ENCODE measurements at places on chromosomes 1 and 21.

GRCh38 chr1:160090760-160091159 is 7.7 kb downstream of the IGSF8 start:
- DNase-seq: no peak

GRCh38 chr1:233673261-233673946 is 59.5 kb downstream of the KCNK1 start:
- DNase-seq: no peak

DNA sequence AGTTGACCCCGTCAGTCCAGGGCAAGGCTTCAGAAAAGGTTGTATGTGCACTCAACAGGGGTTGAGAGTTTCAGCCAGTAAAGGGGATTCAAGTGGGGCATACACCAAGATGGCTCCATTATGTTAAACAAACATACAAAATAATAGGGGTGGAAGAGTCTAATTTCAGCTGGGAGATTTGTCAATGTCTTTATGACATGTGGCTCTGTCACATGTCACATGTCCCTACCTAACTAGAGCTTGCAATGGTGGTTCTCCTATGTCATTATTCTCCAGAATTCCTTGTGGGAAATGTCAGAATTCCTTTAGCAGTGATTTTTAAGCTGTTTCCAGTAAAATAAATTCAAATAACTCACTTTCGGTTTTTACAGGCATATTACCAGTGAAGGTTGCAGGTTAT is 392.0 kb upstream of the ADGRL4 start:
- DNase-seq: no peak

DNA sequence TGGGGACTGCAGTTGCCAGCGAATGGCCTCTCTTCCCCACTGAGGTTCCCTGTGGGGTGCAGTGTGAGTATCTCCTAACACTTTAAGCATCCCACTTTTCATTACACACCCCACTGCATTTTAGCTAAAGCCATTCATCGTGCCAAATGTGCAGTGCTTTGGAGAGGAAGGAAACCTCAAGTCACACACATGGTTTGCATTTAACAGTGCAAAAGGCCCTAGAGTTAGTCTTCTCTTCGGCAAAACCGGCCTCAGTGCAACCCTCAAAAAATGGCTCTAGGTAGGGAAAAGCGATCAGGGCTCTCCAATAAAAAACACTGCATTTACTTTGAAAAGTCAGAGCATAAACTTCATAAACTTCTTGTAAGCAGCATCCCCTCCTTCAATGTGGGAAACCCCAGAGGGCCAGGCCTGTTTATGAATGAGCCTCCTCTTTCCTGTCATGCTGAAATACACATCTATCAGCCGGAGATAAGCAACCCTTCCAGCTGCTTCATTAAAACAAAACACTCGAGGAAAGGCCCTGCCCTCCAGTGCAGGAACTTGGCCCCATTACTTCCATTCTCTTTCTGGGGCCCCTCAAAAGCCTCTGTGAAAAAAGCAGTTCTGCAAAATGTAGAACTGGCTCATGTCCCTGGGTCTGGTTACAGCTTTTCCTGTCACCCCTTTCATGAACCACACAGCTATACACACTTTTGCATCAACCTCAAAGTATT is 184.0 kb downstream of the CDC7 start:
- DNase-seq: no peak

DNA sequence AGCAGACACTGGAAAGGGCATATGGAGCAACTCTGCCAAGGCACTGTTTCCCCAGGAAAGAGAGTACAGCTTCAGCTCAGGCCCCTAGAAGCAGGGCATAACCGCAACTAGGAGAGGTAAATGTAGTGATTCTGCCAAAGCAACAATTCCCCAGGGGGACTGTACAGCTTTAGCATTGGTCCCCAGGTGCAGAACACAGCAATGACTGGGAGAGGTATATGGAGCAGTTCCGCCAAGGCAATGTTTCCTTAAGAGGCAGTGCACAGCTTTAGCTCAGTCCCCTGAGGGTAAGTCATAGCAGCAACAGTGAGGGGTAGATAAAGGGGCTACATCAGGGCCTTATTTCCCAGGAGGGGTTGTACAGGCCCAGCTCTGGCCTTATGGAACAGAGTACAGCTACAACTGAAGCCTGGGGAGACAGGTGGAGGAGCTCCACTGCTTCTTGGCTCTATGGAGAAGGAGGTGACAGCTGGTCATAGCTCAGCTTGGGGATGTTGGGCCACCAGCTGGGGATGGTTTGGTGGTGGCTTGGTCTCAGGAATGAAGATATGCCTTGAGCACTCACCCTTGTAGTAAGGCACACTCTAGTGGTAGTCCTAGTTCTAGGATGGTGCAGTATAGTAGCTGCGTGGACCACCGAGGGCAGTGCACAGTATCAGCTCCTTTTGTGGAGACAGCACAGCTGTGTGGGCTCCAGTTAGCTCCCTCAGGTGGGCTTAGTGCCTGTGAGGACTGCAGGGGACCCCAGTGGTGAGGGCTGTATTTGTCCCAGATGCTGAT is 582.7 kb downstream of the PTPRC start:
- DNase-seq: no peak

- DNase-seq: peak; percentile 66
Measured at GRCh38 chr1:2236695-2237677, 8.9 kb downstream of the SKI start.

DNA sequence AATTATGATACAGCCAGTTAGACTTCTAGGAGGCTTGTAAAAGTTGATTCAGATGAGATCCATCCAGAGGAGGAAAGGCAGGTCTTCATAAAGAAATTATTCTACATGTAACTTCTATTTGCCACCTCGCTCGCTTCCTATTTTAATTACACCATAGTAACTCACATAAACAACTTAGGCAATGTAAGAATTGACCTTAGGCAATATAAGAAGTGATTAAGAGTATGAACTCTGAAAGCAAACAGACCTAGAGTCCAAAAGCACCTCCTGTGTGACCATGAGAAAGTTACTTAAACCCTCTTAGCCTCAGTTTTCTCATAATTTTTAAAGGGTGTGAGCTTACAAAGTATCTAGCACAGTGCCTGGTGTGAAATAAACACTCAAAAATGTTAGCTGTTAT is 192.7 kb upstream of the NFIA start:
- no peak for DNase-seq

DNA sequence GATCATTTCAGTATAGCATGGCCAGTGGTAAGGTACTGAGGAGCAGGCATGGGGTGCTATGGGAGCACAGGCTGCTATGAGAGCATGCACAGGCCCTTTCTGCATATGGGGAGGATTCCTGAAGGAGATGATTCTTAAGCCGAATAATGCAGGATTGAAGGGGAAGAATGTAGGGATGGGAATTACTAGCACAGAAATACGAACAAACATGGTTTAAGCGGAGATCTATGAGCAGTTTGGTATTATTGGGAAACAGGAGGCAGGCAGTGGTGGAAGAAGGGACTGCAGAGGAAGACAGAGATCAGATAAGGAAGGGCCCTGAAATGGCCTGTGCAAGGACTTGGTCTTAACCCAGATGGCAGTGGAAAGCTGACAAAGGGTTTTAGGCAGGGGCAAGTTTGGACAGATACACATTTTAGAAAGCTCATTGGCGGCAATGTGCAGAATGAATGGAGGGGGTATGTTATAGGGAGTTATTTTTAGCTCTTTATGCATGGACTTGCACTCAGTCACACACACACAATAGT is 1.7 kb downstream of the OSCP1 start:
- no peak for DNase-seq

GRCh38 chr1:156245451-156246232 is 2.2 kb downstream of the PAQR6 start:
- peak; percentile 36 for DNase-seq

DNA sequence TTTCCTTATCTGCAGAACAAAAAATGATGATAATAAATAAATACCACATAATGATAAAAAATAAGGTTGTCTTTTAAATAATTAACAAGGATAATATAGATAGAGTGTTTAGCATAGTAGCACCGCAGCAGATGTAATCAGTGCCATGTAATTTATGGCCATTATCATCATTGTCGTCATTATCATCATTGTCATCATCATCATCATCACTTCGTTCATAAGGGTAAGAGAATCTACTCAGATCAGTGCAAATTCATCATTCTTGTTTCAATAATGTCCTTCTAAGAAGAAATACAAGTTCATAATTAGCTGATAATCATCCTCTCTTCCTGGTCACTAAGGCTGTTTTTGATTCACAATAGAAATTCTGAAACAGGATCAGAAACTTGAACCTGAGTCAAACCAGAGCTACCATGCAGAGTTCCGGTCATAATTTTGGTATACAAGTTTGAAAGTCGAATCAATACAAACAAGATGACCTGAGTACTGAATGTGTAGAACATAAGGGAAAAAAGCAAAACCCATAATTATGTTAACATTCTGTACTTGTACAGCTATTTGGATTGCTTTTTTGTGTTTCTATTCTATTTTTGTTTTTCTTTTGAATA is 172.0 kb downstream of the LRRC40 start:
- no peak for DNase-seq

DNA sequence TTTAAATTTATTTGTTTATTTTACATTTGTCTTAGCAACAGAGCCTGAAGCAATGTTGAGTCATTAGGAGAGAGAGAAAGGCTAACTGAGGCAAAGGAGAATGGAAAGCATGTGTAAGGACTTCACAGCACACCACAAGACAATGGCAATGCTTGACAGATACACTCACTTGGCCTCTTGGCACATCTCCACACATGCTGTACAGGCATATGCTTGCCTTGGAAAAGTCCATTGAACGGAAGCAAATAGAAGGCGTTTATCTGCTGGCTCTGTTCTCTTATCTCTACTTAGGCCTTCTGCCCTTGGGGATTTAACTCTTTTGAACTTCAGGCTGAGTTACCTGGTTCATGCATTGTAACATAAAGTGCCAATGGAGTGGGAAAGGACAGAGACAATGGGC is 262.2 kb upstream of the POU3F1 start:
- DNase-seq: no peak

GRCh38 chr1:82542766-82543165 is 742.0 kb downstream of the ADGRL2 start:
- no peak for DNase-seq

- no peak for DNase-seq
Measured at GRCh38 chr21:33767960-33768359, 125.7 kb downstream of the ITSN1 start.
